ENCODE measurements at places on chromosomes 3 and 15. TPM values are rescaled to one million over a fixed set of nuclear protein-coding genes. Genes with fewer than 3 reads are reported as not detected.

GRCh38 chr3:37689645-37690356 is 171.9 kb upstream of the CTDSPL start:
- no peaks in the 10 kb centered on the region for H3K36me3 ChIP-seq
- H3K4me1 ChIP-seq = no peaks in the 10 kb centered on the region
- no peak overlapping the region for H3K27ac ChIP-seq
- H3K27me3 ChIP-seq = no peaks in the 10 kb centered on the region
- H3K4me3 ChIP-seq = no peak overlapping the region
- DNase-seq = no peak

DNA sequence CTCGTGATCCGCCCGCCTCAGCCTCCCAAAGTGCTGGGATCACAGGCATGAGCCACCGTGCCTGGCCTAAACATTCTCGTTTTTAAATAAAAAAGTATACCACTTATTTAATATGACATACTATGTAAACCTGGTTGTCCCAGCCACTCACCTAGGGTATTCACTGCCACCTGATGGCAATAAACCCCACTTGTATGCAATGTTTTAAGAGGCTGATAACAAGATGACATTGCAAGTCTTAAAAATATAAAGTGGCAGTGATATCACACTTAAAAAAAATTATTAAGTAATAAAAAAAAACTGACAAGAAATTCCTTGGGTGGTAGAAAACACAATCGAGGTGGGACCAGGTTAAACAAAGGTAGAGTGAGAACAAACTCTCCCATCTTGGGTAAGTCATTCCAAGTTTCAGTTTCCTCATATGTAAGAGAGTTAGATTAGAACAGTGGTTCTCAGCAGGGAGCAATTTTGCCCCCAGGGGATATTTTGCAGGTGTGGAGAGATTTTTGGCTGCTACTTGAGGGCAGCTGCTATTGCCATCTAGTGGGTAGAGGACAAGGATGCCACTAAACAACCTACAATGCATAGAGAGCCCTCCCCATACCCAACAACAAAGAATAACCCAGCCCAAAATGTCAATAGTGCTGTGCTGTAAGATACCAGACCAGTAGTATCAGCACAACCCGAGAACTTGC is 14.5 kb downstream of the ARF4 start:
- H3K27me3 ChIP-seq = no peaks in the 10 kb centered on the region
- H3K4me1 ChIP-seq = no peaks in the 10 kb centered on the region
- no peak overlapping the region for H3K27ac ChIP-seq
- DNase-seq = no peak
- no peak overlapping the region for H3K4me3 ChIP-seq
- no peaks in the 10 kb centered on the region for H3K36me3 ChIP-seq

AHSG gene
- not detected for total RNA-seq

PLXNB1 gene
- total RNA-seq = 59.9 TPM

CPN2 gene
- 0.15 TPM for total RNA-seq

- H3K4me3 ChIP-seq = no peak overlapping the region
- DNase-seq = no peak
- no peak overlapping the region for H3K27ac ChIP-seq
- no peaks in the 10 kb centered on the region for H3K27me3 ChIP-seq
- H3K4me1 ChIP-seq = no peaks in the 10 kb centered on the region
- no peaks in the 10 kb centered on the region for H3K36me3 ChIP-seq
These were observed 6.1 kb upstream of the HGD start for GRCh38 chr3:120688121-120688520.

DNA sequence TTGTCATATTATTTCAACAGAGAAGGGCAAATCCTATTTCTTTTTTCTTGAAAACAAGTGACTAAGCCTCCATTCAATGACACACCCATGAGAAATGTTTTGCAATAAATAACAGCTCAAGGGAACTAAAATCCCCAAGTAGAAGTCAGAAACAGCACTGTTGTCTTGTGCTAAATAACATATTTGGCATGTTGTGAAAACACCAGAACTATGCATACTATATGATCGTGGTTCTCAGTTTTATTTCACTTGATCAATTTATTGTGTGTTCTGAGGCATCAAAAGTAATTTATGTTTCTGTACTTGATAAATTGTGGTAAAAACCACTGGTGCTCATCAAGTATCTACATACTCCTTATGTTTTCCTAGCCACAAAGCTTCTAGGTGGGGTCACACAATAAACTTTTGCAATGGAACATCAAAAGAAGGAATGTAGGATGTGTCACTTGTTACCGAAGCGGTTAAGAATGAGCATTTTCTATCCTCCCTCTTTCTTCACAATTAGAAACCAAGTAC is 691.7 kb upstream of the CBLB start:
- H3K27ac ChIP-seq = no peak overlapping the region
- H3K27me3 ChIP-seq = no peaks in the 10 kb centered on the region
- no peaks in the 10 kb centered on the region for H3K36me3 ChIP-seq
- DNase-seq = no peak
- no peaks in the 10 kb centered on the region for H3K4me1 ChIP-seq
